ENCODE measurements at places on chromosomes 2 and 18.

DNA sequence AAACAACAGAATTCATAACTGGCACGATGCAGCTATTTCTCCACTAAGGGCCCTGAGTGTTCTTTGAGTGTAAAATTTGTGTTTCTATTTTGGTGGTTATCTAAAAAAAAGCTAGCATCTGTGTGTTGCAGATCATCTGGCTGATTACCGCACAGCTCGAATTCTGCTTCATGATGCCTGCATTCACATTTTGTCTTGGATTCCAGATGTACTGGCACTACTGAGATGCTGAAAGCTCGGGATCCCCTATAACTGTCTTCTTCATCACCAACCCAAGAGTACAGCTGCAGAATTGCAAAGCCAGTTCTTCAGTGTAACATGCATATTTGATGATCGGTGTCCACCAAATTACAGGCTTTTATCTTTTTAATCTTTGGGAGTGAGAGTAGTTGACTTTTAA lies 51.6 kb upstream of the ZNF532 start:
- DNase-seq: no peak

DNA sequence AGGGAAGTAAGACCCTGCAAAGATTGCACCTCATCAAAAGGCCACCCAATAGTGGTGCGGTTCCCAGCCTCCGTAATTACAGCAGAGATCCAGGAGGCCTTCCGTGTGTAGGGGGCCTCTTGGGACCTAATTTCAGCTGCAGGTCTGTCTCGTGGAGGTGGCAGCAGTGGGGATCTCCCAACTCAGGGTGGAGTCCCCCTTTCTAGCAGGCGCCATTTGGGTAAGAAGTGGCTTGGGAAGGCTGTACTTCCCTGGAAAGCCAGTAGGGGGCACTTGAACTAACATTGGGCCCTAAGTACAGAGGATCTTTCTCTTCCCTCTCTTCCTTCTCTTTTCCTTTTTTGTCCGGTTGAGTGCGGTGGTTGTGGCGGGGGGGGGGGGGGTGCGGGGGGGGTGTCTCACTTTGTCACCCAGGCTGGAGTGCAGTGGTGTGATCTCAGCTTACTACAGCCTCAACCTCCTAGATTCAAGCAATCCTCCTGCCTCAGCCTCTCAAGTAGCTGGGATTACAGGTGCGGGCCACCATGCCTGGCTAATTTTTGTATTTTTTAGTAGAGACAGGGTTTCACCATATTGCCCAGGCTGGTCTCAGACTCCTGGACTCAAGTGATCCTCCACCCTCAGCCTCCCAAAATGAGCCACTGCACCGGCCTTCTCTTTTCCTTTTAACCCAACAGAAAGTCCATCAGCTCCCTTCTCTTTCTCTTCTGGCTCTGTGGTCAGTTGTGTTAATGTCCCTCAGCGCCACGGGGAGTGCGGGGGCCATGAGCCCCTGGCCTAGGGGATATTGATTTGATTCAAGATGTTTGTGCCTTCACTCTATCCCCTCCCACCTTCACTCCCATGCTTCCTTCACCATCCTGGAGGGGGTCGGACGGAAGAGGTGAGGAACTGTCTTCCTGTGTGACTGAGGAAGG lies 32.0 kb downstream of the CENPO start:
- DNase-seq: no peak

DNA sequence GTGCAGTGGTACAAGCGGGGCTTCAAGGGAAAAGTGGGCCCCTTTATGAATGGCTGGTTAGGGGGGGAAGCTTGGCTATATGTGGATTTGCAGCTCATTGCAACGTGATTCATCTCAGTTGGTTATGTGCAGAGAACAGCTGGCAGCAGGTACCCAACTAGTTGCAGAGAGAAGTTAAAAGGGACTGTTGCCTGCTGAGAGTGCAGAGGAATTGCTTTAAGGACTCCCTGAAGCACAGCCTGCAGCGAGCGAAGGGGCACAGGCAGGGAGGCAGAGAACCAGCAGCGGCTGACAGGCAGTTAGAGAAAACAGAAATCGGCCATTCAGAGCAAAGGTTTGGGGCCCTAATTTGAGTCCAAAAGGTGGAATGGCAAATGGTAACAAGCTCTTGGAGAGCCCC lies 278.2 kb upstream of the LYPD1 start:
- no peak for DNase-seq

GRCh38 chr18:13562494-13563029 lies 163.8 kb downstream of the FAM210A start:
- DNase-seq: no peak

- no peak for DNase-seq
Observed at GRCh38 chr2:214035921-214036320, 374.9 kb upstream of the VWC2L start.

- no peak for DNase-seq
Observed at GRCh38 chr18:10400534-10401307, 53.7 kb upstream of the APCDD1 start.

DNA sequence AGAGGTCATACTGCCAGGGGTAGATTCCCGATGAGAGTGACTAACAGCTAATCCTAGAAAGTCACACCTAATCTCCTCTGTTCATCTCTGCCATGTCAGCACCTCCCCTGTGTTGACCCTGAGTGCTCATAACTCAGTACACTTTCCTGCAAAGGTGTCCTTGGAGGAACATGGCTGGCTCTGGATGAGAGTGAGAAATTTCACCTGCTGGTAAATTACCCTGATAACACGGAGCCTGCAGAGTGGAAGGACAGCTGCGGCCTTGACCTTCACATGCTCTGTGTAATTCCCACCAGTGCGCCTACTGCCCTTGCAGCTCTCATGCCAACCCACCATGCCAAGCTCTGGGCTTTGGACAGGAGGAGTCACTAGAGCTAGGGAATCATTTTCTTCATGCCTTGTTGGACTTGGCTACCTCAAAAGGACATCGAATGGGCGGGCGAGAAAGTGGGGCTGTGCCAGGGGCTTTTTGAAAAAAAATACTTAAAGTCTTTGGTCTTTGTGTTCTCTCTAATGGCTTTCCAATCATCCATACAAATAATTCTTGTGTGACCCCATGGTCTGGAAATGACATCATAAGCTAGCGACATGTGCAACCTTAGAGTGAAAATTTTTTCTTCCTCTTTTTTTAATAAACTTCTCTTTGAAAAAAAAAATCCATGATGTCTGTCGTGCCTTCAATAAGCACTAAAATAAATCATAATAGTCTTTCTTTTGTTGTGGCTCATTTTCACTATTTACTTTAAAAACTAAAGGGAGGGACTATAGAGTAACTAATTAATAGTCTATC lies 319.9 kb downstream of the MYCN start:
- no peak for DNase-seq

- DNase-seq: no peak
Observed at GRCh38 chr18:70671889-70672565, 383.2 kb downstream of the SOCS6 start.

GRCh38 chr2:170820757-170821530 lies 4.3 kb downstream of the GAD1 start:
- DNase-seq: no peak

DNA sequence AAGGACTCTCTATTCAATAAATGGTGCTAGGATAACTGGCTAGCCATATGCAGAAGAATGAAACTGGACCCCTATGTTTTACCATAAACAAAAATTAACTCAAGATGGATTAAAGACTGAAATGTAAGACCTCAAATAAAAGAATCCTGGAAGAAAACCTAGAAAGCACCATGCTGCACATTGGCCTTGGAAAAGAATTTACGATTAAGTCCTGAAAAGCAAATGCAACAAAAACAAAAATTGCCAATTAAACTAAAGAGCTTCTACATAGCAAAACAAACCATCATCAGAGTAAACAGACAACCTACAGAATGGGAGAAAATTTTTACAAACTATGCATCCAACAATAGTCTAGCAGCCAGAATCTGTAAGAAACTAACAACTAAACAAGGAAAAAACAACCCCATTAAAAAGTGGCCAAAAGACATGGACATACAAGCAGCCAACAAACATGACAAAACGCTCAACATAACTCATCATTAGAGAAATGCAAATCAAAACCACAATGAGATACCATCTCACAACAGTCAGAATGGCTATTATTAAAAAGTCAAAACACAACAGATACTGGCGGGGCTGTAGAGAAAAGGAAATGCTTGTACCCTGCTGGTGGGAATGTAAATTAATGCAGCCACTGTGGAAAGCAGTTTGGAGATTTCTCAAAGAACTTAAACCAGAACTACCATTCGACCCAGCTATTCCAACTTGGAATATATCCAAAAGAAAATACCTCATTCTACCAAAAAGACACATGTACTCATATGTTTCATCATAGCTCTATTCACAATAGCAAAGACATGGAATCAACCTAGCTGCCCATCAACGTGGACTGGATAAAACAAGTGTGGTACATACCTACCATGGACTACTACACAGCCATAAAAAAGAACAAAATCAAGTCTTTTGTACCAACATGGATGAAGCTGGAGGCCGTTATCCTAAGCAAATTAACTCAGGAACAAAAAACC lies 30.6 kb downstream of the SEPTIN10 start:
- DNase-seq: no peak

GRCh38 chr18:58536534-58537271 lies 92.2 kb downstream of the ALPK2 start:
- no peak for DNase-seq

- DNase-seq: no peak
Observed at GRCh38 chr2:109385506-109385905, 228.3 kb downstream of the SEPTIN10 start.

DNA sequence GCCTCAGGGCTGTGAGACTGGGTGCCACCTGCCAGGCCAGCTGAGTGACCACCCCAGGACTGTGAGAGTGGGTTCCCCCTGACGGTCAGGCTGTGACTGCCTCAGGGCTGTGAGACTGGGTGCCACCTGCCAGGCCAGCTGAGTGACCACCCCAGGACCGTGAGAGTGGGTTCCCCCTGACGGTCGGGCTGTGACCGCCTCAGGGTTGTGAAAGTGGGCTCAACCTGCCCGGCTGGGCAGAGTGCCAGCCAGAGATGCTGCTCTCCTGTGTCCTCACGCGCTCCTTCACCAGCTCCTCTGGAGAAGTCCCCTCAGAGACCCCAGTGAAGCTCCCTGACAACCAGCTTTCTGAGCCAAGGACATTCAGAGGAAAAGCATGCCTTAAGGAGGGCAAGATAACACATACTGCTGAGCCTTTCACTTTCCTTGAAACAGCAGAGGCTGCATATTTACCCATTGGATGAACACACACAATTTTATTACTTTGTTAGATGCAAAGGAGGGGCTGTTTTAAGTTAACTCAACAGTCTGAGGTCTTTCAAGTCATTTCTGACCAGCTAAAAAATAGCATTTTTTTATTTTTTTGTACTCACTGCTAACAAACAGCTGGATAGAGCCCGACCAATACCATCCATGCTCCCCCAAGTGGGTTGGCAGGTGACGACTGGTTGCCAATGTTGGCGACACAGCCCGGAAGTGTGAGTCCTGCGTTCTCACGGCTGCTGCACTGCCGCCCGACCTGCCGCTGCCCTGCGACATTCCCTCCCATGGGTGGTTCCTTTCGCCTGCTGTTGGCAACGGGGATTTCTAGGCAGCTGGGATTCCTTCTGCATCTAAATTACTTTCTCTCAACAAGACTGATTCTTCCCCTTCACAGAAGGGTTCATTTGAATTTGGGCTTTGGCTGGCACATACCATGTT lies 70.7 kb downstream of the NDUFA10 start:
- no peak for DNase-seq

DNA sequence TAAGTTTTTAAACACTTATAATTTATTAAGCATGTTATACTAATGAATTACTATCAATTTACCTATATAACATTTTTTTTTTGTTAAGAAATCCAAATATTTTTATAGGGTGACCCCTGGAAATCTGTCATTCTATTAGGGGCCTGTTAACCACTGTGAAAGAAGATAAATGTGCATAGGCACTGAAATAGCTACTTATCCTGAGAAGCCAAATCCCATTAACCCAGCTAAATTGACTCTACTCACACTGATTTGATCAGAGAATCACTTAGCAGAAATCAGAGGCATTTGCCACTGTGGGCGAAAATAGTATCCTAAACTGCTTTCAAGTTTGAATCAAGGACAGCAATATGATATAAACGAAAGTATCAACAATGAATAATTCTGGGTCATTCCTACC lies 90.0 kb upstream of the GULP1 start:
- no peak for DNase-seq

DNA sequence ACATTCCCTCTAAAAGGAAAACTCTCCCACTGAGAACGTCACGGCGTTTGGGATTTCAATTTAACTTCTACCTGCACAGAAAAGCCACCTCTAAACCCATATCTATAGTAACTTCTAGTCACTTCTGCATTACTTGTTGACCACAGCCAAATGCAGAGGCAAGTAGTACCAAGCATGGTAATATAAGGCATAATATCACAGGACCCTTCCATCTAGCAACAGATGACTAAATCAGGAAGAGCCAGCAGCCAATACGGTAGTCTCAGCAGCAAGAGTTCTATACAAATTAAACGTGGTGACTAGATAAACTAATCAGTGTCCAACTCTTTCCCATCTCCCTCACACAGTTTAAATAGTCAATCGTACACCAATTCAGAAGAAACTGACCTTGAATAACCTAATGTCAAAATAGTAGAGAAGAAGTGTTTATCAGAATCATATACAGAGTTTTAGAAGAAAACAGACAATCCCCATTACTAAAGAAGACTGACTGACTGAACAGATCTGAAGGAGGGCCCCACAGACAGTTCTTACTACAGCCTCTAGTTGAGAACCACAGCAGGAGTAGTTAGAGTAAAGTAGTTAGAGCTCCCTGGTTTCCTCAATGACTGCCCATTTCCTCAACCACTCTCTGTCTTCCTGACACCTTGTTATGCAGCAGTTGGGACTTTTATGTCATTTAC lies 30.0 kb downstream of the MEMO1 start:
- no peak for DNase-seq

GRCh38 chr2:29233428-29233827 lies 118.2 kb downstream of the CLIP4 start:
- no peak for DNase-seq

DNA sequence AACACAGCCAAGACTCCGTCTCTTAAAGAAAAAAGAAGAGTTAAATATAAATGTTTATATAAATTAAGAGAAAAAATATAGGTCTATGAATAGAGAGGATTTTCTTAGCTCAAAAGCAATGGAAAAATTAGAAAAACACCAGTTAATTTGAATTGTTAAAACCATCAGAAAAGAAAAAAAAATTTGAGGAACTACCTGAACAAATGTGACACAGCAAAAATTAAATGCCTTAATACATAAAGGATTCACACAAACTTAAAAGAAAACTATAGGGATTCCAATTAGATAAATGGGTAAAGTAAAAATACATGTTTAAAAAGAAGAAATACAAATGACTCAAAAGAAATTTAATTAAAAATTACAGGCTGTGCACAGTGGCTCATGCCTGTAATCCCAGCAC lies 147.9 kb upstream of the DNMT3A start:
- DNase-seq: no peak
